ENCODE measurements at places on chromosomes 7 and 10.

- DNase-seq, result no peak
These were observed 89.4 kb downstream of the TBXAS1 start for GRCh38 chr7:139918480-139918879.

- DNase-seq, result no peak
These were observed 52.7 kb downstream of the MINPP1 start for GRCh38 chr10:87557409-87557808.

GRCh38 chr7:141452911-141453310 is 98.3 kb upstream of the AGK start:
- DNase-seq, result no peak

DNA sequence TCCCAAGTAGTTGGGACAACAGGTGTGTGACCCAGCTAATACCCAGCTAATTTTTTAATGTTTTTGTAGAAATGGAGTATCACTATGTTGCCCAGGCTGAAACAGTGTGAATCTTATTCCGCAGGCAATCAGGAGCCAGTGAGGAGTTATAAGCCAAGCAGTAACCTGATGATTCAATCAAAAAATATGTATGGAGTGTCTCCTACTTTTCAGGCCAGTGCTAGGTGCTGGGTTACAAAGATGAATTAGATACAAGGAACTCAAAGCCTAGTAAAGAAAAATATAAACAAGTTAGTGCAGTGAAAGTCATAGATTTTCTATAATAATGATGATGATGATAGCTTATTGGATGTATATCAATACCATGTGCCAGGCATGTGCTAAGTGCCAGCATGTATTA is 13.2 kb upstream of the IFRD1 start:
- DNase-seq, result no peak

DNA sequence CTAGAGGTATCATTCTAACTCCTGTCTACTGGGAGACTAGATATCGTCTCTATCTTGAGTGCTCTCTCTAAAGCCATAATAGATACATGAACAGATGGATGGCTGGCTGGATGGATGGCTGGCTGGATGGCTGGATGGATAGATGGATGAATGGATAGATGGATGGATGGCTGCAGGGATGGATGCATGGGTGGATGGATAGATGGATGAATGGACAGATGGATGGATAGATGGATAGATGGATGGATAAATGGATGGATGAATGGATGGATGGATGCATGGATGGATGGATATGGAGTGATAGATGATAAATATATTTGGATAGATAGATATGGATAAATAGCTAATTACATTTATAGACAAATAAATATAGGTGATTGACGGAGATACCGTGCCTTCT is 191.2 kb upstream of the KLF6 start:
- no peak for DNase-seq

DNA sequence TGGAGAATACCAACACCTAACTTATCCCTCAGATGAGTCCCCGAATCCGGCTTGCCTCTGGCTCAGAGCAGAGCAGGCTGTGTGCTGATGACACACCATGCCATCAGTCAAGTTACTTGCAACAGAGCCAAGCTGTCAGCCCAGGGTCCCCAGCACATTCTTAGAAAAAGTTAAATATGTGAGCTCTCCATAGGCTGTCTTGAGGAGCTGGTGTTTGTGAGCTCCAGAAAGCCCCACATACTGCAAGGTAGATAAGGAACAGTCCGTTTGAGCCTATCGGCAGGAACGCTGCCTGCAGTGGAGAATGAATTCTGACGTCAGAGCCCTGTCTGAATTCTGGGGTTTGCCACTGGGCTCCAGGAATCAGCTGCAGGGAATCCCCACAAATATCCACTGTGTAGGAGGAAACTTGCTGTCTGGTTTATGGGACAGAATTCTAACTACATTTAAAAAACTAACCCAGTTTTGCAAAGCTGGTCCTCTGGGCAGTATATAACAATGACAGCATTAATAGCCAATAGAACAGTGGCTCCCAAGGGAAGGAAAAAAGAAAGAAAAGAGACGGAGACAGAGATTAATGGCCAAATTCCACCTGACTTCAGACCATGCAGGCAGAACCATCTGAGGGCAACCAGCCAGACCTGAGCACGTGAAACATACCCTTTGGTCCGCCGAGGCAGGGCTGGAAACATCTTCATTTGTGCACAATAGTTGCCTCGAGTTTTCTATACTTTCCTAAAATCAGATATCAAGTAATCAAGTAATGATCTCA is 3.6 kb downstream of the SFXN4 start:
- DNase-seq, result no peak

- DNase-seq, result no peak
These were observed 51.2 kb upstream of the SORCS3 start for GRCh38 chr10:104589871-104590270.

DNA sequence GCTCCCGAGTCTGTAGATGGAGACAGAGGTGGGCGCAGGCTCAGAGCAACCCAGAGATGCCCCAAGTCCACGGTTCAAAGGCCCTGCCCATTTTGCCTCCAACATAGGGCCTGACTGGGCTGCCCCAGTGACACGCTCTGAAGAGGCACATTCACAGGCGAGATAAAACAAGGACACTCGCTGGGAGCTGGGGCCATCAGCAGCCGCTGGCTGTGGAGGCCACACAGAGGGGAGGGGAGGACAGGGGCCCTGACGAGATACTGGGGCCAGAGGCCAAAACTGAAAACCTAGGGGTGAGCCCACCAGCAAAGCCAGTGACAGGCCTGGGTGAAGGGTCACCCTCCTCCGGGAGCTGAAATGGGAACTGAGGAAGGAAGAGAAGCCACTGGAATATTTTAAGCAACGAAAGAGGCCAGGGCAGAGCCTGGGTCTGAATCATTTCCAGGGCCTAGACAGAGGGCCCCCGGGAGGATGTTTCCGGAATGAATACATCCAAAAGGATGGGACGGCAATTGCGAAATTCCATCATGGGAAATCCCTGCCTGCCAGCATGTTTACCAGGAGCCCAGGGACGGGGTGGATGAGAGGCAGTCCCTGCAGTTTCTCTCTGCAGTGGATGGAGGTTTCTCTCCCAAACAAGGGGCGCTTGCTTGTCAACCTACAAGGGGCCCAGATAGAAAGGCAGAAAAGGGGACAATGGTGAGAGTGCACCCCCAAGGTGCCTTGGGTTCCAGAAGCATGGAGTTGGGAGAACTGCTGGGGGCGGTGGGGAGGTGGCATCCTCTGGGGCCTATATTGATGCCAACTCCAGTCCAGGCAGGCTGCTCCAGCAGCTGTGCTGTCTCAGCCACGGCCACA is 29.0 kb upstream of the HSPA12A start:
- DNase-seq, result no peak

DNA sequence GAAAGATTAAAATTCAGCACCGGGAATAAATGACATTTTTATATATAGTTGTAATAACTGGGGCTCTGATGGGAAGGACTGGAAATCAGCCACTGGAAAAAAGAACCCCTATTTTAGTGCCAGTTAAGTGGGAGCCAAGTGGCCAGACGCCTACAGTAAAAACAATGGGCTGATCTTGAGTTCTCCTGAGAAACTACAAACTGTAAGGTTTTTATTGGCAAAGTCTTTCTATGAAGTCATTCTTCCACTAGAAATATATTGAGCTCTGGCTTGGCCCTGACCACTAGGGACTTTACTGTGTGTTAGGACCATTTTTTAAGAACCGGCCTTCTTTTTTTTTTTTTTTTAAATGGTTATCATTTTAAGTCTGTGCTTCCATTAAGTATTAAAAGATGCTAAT is 79.6 kb downstream of the ZNF22 start:
- no peak for DNase-seq

DNA sequence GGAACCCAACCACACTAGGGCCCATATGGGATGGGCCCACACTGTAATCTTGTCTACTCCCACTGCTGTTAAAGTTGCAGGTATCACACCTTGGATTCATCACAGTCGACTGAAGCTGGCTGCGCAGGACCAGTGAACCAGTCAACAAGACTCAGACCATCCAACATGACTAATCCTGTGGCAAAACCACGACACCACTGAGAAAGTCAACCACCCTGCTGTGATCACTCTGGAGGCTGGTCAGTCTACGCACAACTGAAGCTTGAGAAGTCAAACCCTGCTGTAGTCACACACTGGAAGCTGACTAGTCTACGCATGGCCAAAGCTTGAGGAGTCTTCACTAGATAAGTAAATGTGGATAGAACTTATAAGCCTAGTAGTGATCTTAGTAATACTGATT is 9.6 kb upstream of the CYREN start:
- DNase-seq, result no peak

- no peak for DNase-seq
These were observed 47.3 kb upstream of the OPALIN start for GRCh38 chr10:96406091-96406490.

DNA sequence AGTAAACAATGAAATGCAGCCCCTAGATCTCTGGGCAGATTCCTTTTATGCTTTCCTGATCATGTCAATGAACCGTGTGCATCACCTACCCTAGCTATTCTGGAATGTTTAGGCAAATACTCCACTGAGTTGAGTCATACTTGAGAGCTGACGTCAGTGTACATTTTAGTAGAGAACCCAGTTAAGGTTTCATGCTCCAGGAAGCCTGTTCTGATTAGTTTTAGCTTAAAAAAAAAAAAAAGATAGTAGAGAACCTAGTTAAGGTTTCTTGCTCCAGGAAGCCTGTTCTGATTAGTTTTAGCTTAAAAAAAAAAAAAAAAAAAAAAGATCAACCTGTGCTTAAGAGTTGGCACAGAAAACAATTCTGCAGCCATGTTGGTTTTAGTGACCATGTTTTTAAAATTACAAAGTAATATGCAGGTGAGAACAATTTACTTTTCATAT is 3.7 kb upstream of the MCU start:
- no peak for DNase-seq

GRCh38 chr10:122251459-122252255 is 19.4 kb upstream of the BTBD16 start:
- no peak for DNase-seq

DNA sequence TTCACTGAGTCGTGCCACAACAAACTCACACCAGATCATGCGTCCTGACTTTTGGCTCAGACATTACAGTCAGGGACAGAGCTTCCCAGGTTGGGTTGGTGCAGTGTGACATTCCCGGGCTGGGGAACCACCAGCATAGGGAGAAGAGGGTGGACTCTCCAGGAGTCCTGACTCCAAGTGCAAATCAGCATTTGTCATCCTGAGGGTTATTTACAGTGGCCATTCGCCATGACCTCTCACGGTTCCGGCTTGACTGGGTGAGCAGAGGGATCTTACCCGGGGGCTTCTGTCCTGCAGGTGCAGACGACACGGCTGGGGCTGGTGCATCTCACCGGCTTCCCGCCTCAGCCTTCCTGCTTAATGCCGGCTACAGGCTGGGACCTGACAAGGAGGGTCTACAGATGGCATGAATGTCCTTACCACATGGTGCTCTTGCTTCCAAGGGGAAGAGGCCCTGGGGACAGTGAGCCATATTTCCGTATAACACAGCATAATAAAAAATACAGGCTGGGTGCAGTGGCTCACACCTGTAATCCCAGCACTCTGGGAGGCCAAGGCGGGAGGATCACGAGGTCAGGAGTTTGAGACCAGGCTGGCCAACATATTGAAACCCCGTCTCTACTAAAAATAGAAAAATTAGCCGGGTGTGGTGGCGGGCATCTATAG is 12.5 kb upstream of the INTS1 start:
- no peak for DNase-seq

GRCh38 chr10:87092376-87092860 is 2.2 kb downstream of the GLUD1 start:
- DNase-seq, result no peak

DNA sequence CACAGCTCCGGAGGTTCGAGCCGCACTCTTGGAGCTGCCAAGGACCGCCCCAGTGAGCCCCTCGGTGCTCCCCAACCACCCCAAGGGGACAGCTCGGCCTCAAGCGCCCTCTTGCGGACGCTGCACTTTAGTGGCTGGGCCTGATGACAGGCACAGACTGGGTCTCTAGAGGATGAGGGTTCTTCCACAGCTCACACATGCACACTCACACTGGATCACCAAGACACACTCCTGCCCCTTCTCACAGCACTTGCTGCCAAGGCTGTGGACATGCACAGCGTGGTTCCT is 2.1 kb downstream of the RET start:
- DNase-seq, result no peak

GRCh38 chr10:43775384-43775783 is 126.7 kb upstream of the ZNF32 start:
- no peak for DNase-seq

- DNase-seq, result no peak
These were observed 11.4 kb upstream of the HSPA12A start for GRCh38 chr10:116753759-116754158.

- DNase-seq, result no peak
These were observed 190.9 kb downstream of the RPS24 start for GRCh38 chr10:78224602-78225001.

DNA sequence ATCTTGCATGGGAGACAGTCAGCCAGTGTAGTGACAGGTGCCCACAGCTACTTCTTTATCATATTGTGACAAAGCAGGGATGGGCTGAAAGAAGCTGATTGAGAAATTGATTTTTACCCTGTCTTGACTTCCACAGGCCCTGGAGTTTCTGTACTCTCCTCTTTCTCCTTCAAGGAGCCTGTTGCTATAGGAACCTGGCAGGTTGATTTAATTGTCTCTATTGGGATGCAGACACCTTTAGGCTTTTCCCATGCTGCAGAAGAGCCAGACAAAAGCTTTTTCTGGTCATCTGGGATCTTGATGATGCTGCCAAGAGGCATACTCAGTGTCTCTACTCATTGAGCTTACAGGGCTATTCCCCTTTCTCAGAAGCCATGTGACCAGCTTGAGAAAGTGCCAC is 754.8 kb downstream of the KCNMA1 start:
- DNase-seq, result no peak

DNA sequence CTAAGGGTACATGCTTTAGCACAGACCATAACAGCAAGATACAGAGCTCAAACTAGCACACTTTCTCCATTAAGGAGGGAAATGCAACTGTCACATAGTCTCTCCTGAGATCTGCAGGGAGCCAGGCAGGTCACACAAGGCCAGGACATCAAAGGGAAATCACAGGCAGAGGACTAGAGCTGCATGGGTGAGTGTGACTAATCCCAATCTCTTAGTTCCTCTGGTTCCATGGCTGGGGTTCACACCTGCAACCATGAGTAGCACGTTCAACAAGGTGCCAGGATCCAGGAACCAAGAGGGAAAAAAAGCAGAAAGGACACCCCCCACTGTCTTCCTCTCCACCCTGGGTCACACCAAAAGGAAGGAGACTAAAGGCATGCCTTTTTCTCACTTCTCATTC is 296.5 kb upstream of the STEAP1 start:
- no peak for DNase-seq

DNA sequence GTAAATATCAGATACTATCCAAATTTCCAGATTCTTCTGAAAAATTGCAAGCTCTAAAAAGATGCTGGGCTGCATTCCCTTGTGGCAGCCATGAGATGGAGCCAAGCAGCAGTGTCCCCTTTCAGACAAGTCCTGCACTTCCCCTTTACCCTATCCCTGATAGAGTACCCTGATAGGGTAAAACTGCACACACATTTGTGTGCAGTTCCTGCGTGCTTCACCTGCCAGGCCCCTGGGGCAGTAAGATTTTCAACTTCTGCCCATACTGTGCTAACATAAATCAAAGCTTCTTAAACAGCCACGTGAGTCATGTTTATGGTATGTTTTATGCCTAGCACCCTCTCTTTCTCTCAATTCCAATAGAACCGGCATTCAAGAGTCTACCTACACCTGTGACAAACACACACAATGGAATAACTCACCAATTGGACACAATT is 52.2 kb downstream of the IFIT5 start:
- no peak for DNase-seq
